ENCODE measurements at places on chromosomes 16 and 17. TPM values are rescaled to one million over a fixed set of nuclear protein-coding genes. Genes with fewer than 3 reads are reported as not detected.

DNA sequence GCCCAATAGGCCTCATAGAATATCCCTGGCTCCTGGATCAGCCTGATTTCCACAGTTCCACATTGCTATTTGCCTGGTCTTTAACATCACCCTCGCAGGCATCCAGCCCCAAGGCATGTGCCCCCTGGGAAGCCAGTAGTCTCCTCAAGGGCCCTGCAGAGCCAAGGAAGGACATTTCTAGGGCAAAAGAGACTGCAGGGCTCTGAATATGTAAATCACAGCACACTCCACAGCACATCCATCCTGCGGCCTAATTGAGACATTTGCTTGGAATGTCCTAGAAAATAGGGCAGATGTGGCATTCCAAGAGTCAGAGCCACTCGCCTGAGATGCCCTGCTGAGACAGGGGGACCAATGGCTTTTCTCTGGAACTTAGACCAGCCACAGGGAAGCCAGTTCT lies 11.4 kb upstream of the C16orf78 start:
- no peak for DNase-seq

WNK4 gene
- total RNA-seq = 0.24 TPM

- DNase-seq = no peak
Observed at GRCh38 chr16:3984111-3985060, 103.9 kb upstream of the CREBBP start.

- DNase-seq = peak; percentile 96
Observed at GRCh38 chr16:56657555-56658326, at the start of gene MT1F. MT1F (plus strand) TSS chr16:56657959; CDS start chr16:56658059, 100 bp downstream.

DPEP2 gene
- total RNA-seq = 0.33 TPM

GRCh38 chr17:27756467-27757371 lies 43.6 kb downstream of the NOS2 start:
- peak; percentile 69 for DNase-seq

GRCh38 chr17:17681187-17681743 lies at the start of gene RAI1:
RAI1 (plus strand) TSS chr17:17681458; CDS start chr17:17792949, 111,491 bp downstream.
- peak; percentile 96 for DNase-seq

UMOD gene
- total RNA-seq = not detected

- no peak for DNase-seq
Observed at GRCh38 chr16:11986521-11987057, 10.1 kb downstream of the SNX29 start.

DNA sequence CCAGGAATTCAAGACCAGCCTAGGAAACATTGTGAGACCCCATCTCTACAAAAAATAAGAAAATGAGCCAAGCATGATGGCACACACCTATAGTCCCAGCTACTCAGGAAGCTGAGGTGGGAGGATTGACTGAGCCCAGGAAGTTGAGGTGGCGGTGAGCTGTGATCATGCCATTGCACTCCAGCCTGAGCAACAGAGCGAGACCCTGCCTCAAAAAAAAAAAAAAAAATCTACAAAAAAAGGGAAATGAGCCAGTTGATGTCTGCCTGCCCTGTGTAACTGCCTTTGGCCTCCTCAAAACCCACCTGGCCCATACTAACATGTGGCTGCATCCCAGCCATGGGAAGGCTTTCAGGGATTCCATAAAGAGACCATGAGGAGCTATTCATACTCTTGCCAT lies 4.5 kb downstream of the RANBP10 start:
- DNase-seq = no peak

ETV4 gene
- total RNA-seq = 191 TPM

KRT25 gene
- total RNA-seq = not detected

GRCh38 chr17:15464231-15464985 lies 3.0 kb downstream of the CDRT4 start:
- DNase-seq = no peak

CHP2 gene
- 1.9 TPM for total RNA-seq

WFIKKN1 gene
- 5.5 TPM for total RNA-seq
